ENCODE measurements at places on chromosomes 6 and 20.

- no peak for DNase-seq
Observed at GRCh38 chr6:54002116-54002515, 109.1 kb upstream of the MLIP start.

GRCh38 chr20:21246161-21246560 lies 57.0 kb upstream of the XRN2 start:
- no peak for DNase-seq

DNA sequence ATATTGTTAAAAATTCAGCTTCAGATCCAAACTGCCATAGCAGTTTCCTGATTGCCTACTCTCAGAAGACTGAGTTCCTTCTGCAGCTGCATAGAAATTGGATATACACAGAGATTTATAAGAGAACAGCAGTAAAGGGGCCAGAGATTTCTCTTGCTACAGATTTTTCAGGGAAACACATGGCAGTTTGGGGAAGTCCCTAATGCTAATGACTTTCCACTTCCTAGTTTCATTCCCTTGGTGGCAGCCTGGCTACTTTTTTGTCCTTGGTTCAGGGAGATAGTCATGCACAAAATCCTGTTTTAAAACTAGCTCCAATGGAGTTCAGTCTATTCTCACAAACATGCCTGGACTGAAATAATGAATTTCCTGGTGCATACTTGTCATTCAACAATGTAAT lies 125.3 kb upstream of the PLCB4 start:
- DNase-seq, result no peak

DNA sequence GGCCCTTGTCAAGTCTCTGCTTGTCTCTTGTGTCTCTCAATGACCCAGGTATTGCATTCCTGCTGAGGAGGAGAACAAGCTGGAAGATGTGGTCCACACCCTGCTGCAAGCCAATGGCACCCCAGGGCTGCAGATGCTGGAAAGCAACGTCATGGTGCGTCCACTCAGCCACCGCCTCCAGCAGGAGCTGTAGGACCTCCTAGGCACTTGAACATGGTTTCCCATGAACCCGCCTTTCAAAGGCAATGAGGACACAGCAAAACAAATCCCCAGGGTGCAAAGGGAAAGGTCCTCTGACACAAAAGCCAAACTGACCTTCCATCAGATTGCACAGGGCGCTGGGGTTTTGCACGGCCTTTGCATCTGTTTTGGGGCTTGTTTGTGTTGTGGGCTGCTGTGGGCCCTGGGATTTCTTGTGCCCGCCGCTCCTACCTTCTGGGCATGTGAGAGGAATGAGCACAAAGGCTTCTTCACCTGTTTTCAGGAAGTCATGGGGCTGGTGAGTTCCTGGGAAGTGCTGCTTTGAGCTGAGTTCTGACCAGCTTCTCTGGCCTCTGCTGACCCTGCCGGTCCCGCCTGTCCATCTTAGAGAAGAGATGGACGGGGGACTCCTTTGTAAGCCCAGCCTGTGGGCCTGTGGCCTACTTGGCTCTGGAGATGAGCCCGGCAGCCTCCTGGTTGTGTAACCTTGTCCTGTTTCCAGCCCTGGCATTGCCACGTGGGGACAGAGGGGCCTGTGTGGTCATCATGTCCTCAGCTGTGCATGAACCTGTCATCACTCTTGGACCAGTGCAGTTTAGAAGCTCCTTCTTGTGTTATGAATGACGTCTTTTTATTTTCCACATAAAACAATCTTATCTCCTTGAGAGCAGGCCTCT lies 151.3 kb downstream of the DTNBP1 start:
- DNase-seq, result no peak

GRCh38 chr6:135372758-135373157 lies 124.8 kb downstream of the AHI1 start:
- DNase-seq, result no peak

- no peak for DNase-seq
Observed at GRCh38 chr20:39568109-39568508, 606.0 kb downstream of the DHX35 start.

GRCh38 chr20:10218536-10219451 lies at the start of gene SNAP25:
Gene SNAP25, plus strand, starts transcription at chr20:10218830. Its CDS starts 56,662 bp downstream, at chr20:10275492.
- DNase-seq, result peak; percentile 97

DNA sequence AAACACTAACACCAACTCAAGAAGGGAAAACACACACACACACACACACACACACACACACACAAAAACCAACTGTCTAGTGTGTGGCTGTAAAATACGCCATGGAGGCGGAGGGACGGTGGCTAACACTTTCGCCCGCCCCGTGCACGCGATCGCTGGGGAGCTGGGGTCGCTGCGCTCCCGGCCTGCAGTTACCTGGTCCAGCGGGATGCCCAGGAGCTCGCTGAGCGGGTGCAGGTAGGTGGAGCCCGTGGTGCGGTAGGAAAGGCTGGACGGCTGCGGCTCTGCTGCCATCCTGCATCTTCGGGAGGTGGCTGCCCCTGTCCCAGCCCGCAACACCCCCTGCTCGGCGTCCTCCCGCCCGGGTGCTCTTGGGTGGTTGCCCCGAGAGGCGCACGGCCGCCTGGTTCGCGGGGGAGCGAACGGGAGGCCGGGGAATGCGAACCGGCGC lies 303 bp downstream of the MBOAT1 start:
- DNase-seq, result peak; percentile 33

DNA sequence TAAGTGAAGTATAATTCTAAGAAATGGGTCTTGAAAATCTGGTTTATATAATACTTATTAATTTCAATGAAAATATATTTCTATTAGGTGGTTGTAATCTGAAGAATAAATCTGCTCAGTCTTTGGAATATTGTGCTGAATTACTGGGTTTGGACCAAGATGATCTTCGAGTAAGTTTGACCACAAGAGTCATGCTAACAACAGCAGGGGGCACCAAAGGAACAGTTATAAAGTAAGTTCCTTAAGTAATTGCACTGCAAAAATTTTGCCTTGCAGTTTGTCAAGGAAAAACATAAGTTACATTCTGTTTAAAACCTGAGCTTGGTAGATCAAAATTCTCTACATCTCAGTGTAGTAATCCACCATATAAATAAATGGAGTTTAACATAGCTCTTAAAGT lies 106.0 kb downstream of the MYO6 start:
- DNase-seq, result peak; percentile 72

GRCh38 chr6:13715444-13715883 lies 3.8 kb upstream of the RANBP9 start:
- no peak for DNase-seq

- no peak for DNase-seq
Observed at GRCh38 chr6:46526607-46527006, 35.4 kb upstream of the RCAN2 start.

- peak; percentile 68 for DNase-seq
Observed at GRCh38 chr6:47631269-47631772, 67.1 kb upstream of the ADGRF4 start.

DNA sequence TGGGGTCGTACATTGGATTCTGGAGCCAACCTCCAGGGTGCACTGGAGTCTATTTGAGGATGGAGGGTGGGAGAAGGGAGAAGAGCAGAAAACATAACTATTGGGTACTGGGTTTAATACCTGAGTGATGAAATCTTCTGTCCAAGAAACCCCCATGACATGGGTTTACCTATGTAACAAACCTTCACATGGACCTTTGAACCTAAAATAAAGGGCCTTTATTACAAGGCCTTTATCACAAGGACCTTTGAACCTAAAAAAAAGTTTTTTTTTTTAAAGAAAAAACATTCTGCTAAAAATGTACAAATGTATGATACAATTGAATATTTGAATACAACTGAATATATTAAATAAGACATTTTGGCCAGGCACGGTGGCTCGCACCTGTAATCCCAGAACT lies 38.1 kb upstream of the ZNF133 start:
- DNase-seq, result no peak
